ENCODE measurements at places on chromosomes 7 and 10.

DNA sequence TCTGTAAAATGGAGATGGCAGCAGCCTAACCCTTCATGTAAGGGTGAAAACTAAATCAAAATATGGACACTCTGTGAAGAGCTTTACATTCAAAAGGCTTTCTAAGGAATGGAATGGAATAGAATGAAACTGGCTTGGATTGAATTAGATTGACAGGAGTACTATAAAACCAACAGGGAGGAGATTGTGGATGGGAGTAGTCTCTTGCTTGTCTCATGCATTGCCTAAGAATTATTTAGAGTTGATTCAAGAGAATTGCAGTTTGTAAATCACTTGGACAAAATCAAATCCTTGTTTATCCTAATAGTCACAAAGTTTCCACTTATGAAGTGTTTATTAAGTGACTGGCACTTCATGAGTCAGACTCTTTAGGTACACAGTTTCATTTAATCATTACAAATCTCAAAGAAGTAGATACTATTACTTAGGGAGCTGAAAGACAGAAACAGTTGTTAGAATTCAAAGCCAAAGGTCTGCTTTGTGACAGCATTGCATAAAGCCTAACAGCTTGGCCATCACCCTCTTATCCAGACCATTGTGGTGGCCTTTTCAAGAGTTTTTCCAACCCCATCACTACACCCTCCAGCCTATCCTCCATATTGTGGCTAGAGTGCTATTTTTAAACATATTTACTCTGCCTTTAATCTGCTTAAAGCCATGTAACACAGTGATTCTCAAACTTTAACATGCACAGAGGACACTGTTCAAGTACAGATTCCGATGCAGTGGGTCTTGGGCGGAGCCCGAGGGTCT is 91.9 kb upstream of the GHITM start:
- no peak for DNase-seq

DNA sequence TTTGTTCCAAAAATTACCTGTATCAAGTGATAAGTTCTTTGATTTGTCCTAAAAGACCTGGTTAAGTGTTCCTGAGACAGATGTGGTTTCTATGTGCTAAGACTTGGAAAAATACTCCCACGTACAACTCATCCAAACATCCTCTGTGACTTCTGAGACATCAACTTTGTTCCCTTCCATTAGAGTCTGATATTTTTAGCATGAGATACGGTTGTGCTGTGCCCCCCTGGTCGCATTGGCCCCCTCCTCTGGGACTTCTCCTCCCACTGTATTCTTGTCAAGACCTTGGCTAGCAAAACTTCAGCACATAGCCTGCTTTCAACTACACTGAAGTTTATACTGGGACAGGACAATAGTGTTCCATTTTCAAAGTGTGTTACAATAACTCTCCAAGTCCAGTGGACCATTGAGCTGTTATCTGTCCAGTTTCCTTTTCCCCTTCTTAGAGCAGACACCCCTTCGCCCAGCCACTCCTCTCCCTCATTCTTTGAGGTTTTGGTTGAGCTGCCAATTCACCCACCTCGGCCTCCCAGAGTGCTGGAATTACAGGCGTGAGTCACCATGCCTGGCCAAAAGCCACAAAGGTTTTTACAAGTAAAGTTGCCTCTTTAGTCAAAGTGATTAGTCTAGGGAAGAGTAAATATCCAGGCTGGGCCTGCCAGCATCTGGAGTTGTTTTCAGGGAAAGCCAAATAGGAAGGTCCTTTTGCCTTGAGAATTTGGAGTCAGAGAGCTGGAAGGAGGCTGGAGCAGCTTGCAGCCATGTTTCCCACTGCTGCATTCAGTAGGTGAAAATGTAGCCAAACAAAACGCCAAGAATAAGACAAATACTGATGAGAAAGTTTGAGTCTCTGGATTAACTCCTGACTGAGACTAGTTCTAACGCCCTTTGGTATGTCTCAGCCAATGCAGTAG is 17.8 kb upstream of the PDLIM1 start:
- no peak for DNase-seq

GRCh38 chr10:125953778-125954385 is 57.5 kb downstream of the FANK1 start:
- no peak for DNase-seq

DNA sequence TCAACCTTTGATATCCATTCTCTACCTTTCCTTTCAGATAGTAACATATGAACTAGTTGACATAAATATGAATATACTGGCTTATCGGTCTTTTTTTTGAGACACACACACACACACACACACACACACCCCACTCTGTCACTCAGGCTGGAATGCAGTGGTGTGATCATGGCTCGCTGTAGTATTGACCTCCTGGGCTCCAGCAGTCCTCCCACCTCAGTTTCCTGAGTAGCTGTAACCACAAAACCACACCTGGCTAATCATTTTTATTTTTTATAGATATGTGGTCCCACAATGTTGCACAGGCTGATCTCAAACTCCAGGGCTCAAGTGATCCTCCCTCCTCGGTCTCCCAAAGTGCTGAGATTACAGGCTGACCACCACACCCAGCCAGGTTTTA is 14.2 kb upstream of the NT5C3A start:
- no peak for DNase-seq

- no peak for DNase-seq
Measured at GRCh38 chr10:119478111-119478802, 64.3 kb downstream of the RGS10 start.

- no peak for DNase-seq
Measured at GRCh38 chr10:43809211-43809930, 160.7 kb upstream of the ZNF32 start.

DNA sequence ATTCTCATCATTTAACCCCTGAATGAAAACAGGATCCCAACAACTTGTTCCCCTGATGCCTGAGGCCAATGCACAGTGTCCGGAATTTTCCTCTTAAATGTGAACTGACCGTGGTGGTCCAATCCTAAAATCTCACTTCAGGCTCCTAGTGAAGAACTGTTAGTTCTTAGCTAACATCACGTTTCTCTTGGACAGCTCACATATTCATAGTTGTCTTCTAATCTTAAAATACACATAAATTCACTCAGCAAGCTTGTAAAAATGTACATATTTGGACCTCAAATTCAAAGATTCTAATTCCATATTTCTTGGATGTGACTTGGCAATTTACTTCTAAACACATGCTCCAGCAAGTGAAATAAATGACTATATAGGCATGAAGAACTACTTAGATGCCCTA is 297.2 kb downstream of the PCDH15 start:
- DNase-seq: no peak

GRCh38 chr7:105878746-105879605 is 2.6 kb upstream of the ATXN7L1 start:
- DNase-seq: no peak

DNA sequence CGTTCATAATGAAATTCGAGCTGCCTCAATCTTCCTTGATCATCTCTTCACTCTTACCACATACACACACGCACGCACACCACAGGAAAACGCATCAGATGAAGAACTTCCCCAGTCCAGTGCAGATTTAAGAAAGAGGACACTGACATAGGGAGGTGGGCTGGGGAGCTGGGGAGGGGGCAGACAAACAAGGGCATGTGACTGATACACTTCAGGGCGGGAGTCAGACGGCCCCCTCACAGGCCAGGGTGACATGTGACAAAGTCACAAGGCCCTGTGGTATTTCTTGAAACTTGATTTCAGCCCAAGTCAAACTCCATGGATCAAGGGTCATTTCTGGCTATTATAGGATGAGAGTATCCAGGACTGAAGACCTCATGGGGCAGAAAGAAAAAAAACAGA is 82.6 kb downstream of the KCNMA1 start:
- no peak for DNase-seq

DNA sequence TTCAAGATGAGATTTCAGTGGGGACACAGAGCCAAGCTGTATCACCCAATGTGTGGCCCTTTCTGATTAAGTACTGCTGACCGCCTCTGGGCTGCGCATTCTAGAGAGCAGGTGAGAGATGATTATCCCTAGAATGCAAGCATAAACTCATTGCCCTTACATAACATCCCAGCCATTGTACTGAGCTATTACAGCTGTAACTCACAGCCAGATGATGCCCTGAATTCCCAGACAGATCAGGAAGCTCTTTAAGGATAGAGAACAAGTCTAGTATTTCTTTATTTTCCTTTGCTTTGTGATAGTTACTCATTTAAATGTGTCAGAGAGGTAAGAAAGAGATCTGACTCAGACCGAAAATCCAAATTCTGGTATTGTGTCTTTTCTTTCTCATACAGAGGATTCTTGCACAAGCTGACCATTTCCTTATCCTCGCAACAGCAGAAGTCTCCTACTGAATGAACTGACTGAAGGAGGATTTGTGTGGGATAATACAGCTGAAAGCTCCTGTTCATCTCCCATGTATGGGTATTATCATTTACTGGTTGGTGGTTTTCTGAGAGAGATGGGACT is 58.4 kb downstream of the ZNF22 start:
- DNase-seq: no peak

All from NCI-H524 treated with DMSO at 0.1 percent for 48 hours (cell line).